ENCODE measurements at places on chromosomes 11 and 22. TPM values are rescaled to one million over a fixed set of nuclear protein-coding genes. Genes with fewer than 3 reads are reported as not detected.

The OTOG gene
- total RNA-seq: not detected

The PGM2L1 gene
- total RNA-seq: 21.5 TPM

The CHRNA10 gene
- total RNA-seq: 1.3 TPM

The BTG4 gene
- 0.10 TPM for total RNA-seq

The GAS2 gene
- total RNA-seq: 0.75 TPM

The PANX2 gene
- total RNA-seq: 5.6 TPM

The FOLH1 gene
- not detected for total RNA-seq

The ACRV1 gene
- not detected for total RNA-seq

The TIMM10B gene
- 31.0 TPM for total RNA-seq

The CATSPERZ gene
- total RNA-seq: 2.1 TPM

The GRAP2 gene
- total RNA-seq: not detected

The CD3D gene
- not detected for total RNA-seq

The SLC43A1 gene
- 2.6 TPM for total RNA-seq

The INPP5J gene
- total RNA-seq: 0.54 TPM

The OR51B5 gene
- not detected for total RNA-seq

The CEP164 gene
- 17.1 TPM for total RNA-seq

The OR10A2 gene
- not detected for total RNA-seq

The FGF19 gene
- 0.12 TPM for total RNA-seq

The PNPLA5 gene
- not detected for total RNA-seq

The C1QTNF5 gene
- total RNA-seq: not detected

The OR8D1 gene
- total RNA-seq: not detected

The OR52B6 gene
- total RNA-seq: not detected

The CDHR5 gene
- not detected for total RNA-seq

The PRG3 gene
- total RNA-seq: not detected

The IRAG1 gene
- total RNA-seq: 0.06 TPM

The VSIG10L2 gene
- not detected for total RNA-seq

The NCAM1 gene
- 0.03 TPM for total RNA-seq

The PATE4 gene
- total RNA-seq: not detected

The IL10RA gene
- total RNA-seq: not detected

The OR8G5 gene
- total RNA-seq: not detected

The CALCB gene
- 0.15 TPM for total RNA-seq

The OR4C11 gene
- not detected for total RNA-seq

The ANGPTL5 gene
- total RNA-seq: 0.14 TPM

The VPREB1 gene
- not detected for total RNA-seq

The SLC25A45 gene
- 14.8 TPM for total RNA-seq

The CFAP300 gene
- total RNA-seq: 6.4 TPM

The PHLDA2 gene
- 105 TPM for total RNA-seq

The GAB2 gene
- total RNA-seq: 4.3 TPM
